ENCODE measurements at places on chromosomes 6 and 20. TPM values are rescaled to one million over a fixed set of nuclear protein-coding genes. Genes with fewer than 3 reads are reported as not detected.

- no peak for DNase-seq
Measured at GRCh38 chr6:153634416-153634815, 404.6 kb upstream of the OPRM1 start.

GRCh38 chr6:113361014-113361645 is 496.0 kb upstream of the MARCKS start:
- no peak for DNase-seq

- no peak for DNase-seq
Measured at GRCh38 chr6:29142309-29142708, 28.4 kb upstream of the OR2J2 start.

The MOG gene
- not detected for total RNA-seq

DNA sequence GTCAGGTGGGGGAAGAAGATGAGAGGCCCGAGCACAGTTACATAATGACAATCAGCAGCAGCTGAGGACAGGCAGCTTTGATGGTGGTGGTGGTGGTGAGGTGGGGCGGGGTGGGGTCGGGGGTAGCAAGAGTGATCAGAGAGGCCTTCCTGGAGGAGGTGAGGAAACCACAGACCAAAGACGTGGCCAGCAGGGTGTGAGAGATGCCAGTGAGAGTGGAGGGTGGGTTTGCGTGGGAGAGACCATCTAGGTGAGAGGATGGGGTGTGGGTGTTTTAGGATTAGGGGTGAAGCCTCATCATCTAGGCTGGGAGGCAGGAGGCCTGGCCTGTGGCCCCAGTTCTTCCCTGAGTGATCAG is 76.0 kb upstream of the TOX2 start:
- DNase-seq: no peak

Measured in left lung (tissue), 14 donors.